Brain (organoid and tissue), 16 donors: ENCODE measurements at places on chromosomes 7 and 10.

- DNase-seq: no peak
Measured at GRCh38 chr10:299512-299911, 164.3 kb downstream of the ZMYND11 start.

- no peak for DNase-seq
Measured at GRCh38 chr7:27187475-27188385, 2.7 kb upstream of the HOXA11 start.

DNA sequence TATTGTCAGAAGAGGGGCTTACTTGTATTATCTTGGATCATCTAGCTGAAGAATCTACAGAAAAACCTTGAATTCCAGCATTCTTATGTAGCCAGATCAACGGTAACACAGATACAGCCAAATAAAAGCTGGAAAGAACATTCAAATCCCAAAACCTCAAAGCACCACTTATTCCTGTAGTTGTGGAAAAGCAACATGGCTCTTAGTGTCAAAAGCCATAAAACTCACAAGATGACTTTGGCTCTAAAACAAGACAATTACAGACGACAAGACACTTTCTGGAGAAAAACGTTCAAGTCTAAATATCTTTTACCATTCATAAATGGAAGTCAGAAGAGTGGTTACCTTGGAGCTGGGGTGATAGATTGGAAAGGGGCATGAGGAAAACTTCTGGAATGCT is 173.0 kb downstream of the HERPUD2 start:
- DNase-seq: no peak

- peak; percentile 53 for DNase-seq
Measured at GRCh38 chr10:96439725-96440124, 74.0 kb downstream of the TLL2 start.

- no peak for DNase-seq
Measured at GRCh38 chr10:71740069-71740653, 20.6 kb upstream of the C10orf105 start.
